ENCODE measurements at places on chromosomes 5 and 9.

- no peak for DNase-seq
Measured at GRCh38 chr9:3508521-3509291, 17.1 kb downstream of the RFX3 start.

DNA sequence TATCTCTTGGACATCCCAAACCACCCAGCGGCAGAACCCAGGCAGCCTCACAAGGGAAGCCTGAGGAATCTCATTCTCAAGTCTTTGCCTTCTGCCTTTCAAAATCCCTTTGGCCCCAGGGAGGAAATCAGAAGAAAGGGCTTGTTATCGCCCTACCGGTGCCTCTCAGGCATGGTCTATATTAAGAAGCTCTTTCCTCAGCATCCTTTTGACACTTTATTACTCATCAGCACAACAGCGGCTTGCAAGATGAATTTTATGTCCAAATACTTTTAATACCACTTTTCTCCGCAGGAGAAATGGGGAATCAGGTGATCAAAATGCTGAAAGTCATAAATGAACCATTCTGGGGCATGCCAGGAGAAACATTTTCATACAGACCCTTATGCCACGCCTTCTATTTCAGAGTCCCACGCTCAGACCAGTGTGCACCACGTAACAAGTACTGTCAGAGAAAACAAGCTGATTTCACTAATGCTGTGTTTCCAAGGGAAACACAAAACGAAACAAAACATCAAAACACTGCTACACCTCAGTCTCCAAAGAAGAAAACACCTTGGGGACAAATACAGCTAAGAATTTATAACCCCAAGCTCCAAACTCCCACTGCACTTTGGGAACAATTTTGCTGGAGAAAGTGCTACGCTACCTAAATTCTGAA lies 30.0 kb downstream of the RAPGEF1 start:
- DNase-seq = no peak

DNA sequence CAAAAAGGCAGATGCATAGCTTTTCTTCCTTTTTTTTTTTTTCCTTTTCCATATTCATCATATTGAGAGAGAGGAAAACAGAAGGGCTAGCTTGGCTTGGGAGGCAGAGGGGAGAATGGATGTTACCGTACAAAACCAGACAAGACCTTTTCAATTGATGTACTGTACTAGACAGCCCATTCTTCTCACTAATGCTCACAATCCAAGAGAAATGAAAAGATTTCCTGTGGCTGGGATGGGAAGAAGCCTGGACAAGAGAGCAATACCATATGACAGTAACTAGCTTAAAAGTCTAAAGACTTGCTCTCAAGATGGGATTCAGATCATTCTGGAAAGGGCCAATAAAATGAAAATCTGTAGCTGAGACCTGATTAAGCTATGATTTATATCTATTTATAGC lies 3.4 kb downstream of the CEMIP2 start:
- no peak for DNase-seq

GRCh38 chr5:142426129-142427014 lies 101.6 kb upstream of the SPRY4 start:
- no peak for DNase-seq

DNA sequence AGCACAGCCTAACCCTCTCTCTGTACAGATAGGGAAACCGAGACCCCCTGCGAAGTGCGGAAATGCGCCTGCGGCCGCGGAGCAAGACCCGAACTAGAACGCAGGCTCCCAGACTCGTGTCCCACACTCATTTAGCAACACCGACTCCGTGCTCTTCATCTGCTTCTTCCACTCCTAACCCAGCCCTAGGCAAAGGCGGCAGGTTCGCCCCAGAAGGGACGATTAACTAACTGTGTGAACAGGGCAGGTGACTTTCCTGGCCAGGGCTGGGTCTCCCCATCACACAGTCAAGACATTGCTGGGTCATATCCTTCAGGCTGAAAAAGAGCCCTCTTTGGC lies 903 bp downstream of the CDX1 start:
- no peak for DNase-seq

DNA sequence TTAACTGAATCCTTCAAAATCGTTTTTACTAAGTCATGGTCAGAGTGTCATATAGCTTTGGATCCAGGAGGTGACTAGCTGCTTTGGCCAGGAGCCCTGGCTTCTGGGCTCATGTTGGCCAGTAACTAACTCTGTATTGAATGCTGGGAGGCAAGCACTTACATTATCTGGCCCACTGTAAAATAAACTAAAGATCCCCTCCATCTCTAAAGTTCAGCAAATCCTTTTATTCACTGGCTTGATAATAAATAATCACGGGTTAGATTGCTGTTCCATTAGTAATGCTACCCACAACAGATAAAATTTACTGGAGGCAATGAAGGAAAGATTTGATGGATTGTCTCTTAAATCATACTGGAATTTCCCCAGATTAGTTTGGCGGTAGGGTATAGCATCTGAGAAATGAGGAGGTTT lies 382.2 kb upstream of the TLE4 start:
- DNase-seq = no peak

- DNase-seq = no peak
Measured at GRCh38 chr5:119255571-119256356, 100.1 kb upstream of the TNFAIP8 start.

DNA sequence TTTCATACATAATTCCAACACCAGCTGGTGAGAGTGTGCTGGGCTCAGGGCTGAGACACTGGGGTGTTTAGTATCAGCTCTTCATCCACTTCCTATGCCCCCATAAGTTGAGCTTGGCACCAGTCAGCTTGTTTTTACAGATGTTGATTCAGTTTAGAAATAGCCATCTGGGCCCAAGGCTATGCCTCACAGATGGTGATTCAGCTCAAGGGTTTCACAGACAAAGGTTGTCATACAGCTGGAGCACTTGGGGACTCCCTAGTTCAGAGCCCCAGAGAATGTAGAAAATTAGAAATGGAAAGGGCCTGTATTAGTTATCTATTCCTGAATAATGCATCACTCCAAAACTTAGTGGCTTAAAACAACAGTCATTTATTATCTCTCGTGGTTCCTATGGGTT lies 10.3 kb upstream of the CRHBP start:
- DNase-seq = no peak

DNA sequence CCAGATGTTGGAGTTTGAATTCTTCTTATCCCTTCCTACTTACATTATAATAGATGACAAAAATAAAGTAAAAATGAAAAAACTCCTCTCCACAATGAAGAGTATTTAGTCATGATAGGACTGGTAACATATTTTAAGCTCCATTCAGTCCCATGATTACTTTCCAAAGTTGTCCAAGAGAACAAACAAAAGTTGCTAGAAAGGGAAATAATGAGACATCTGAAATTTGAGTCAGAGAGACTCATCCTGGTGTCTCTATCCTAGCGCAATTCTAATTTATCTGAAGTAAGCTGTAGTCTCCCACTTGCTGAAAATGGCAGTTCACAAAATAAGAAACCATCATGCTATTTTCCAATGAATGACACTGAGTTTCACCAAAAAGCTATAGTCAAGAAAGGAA lies 152.2 kb downstream of the BNC2 start:
- DNase-seq = no peak

DNA sequence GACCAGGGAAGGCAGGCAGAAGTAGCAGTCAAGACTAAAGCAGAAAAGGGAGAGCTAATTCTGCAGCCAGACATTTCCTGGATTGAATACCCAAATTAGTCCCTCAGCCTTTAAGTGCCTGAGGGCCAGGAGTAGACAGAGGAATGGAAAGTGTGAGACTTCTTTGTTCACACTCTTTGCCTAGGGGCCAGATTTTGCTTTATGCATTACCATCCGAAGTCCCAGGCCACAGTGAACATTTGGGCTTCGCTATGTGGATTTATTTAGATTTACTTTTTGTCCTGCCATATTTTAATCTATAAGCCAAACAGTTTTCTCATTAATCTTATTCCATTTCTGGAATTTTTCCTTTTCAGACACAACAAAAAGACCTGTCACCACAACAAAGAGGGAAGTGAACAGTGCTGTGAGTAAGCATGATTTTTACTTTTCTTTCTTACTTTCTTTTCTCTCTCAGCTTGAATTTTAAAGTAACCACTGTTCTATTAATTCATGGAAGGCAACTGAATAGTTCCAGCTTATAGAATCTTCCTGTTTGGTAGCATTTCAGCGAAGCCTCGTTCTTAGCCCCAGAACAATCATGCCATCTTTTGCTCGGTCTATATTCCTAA lies 52.6 kb downstream of the PDCD1LG2 start:
- DNase-seq = no peak

DNA sequence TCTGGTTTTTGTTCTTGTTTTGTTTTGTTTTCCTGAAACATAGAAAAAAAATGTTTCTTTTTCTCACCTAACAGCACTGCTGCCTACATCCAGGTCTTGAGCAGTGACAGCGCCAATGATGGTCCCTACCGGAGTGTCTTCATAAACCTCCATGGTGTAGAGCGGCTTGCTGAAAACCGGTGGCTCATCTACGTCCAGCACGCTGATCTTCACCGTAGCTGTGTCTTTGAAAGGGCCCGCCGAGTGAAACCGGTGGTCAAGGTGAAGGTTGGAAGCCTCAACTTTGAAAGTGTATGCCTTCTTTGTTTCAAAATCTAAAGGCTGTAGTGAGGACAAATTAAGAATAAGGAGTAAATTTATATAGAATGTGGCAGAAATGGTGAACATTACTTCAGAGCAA lies 1051.0 kb downstream of the CDH12 start:
- DNase-seq = no peak

GRCh38 chr5:123000731-123001130 lies 35.8 kb downstream of the PPIC start:
- no peak for DNase-seq

- no peak for DNase-seq
Measured at GRCh38 chr5:113215401-113216060, 219.3 kb downstream of the TSSK1B start.

DNA sequence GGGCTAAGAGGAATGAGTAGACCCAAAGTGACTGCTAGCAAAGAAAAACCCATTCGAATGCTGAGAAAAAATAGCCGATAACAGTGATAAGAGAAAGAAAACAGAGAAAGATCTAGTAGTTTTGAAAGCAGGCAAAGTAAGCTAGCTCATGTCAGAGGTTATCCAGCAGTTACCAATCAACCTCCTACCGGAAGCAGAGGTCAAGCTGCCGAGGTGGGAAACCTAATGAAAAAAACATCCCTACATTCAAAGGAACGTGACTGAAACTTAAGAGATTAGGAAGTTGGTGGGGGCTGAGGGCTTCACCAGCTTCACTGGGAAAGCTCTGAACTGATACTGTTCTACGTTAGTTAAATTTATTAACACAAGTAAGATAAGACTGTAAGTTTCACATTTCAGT lies 32.6 kb downstream of the SSBP2 start:
- DNase-seq = no peak

Data from stimulated activated CD4-positive, alpha-beta T cell treated with anti-CD3 and anti-CD28 coated beads, Interleukin-15, amount 100 ng/mL, for 1 hour (primary cell).